ENCODE measurements at places on chromosomes 7 and 10. TPM values are rescaled to one million over a fixed set of nuclear protein-coding genes. Genes with fewer than 3 reads are reported as not detected.

DNA sequence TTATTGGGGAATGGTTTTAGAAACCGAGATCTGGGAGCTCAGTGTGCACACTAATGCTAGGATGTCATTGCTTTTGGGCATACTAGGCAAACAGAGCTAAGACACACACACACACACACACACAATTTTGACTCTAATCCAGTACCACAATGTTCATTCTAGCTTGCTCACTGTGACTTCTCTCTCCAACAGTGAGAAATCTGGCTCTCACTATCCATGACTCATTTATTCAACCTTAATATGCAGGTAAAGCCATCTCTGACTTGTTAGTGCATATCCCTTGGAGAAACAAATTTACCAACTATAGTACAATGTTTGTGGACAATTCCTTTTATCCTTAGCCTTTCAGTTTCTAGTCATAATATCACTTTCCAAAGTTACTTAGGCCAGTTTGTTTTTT, 5.9 kb upstream of the BMS1 start:
- DNase-seq: no peak

DNA sequence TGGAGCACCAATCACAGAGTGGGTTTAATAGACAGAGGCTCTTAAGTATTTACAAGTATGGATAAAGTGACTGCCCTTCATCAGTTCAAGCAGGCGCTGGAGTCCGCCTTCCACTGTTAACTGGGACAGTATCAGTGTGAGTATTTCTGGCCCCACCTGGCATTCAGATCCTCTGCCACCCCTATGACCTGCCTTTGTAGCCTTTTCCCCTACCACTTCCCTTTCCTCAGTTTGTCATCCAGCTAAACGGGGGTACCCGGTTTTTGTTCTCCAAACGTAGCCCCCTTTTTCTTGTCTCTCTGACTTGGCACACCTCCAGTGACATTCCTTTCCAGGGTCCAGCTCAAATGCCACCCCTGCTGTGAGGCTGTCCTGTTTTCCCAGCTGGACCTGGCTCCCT, 134.4 kb downstream of the SNX10 start:
- DNase-seq: no peak

GRCh38 chr7:30177965-30178364, 43.2 kb downstream of the MTURN start:
- DNase-seq: no peak

DNA sequence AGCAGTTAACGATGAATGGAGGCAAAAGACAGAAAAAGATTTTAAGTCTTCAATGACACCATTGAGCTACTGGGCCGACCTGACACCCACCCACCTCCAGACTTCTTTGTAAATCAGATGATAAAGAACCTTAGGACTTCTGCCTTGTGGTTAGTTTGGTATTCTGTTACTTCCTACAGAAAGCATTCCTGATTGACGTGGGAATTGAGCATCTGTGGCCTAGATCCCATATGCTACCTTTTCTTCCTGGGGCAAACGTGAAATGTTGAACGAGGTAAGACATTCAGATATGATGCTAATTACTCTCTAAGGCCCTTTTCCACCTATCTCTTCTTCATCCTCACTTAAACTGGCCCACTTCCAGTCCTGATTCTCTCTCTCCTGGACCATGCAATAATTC, 10.2 kb downstream of the PRLHR start:
- no peak for DNase-seq

DNA sequence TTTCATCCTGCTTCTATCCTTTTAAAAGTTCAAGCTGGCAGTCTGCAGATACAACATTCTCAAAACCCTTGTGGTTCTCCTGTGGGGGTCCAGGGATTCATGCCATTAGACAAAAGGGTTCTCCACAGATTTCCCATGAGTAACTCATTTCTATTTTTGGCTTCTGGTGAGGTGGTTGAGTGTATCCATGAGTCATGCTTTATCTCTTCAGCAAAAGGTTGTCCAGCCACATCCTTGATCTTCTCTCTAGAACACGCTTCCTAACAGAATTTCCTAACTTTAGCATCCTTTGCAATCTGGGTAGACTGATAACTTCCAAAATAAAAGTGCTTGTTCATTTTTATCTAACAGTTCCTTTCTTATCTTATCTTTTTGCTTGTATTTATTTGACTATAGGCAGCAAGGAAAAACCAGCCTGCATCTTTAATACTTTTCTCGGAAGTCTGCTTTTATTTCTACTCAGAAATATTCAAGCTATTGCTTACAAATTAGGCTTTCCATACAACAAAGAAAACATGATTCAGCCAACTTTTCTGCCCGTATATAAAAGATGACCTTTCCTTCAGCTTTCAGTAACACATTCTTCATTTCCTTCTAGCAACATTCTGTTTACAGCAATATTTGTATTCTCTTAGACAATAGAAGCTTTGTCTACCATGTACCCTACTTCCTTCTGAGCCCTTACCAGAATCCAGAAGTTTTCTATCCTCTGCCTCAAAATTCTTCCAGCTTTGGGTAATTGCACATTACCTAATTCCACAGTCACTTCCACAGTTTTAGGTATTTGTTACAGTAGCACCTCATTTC, 79.3 kb upstream of the IL6 start:
- no peak for DNase-seq

DNA sequence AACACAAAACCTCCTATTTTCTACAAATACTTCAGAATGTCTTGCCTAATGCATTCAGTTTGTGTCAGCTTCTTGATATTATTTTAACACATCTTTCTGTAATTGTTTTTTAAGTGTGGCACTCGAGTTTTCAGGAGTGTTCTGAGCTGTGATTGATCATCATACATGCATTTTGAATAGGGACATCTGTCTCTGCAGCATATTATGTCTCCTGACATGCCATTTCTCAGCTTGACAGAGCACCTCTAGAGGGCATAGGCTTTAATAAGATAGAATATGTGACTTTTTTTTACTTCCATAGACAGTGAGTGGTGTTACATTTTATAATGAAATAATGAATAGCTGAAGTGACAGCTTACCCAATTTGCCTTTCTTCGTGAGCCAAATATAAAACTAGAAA, 219.2 kb upstream of the HDAC9 start:
- DNase-seq: no peak

GRCh38 chr7:34111031-34111430, 205.7 kb downstream of the BMPER start:
- DNase-seq: no peak

- no peak for DNase-seq
Measured at GRCh38 chr7:119783799-119784198, 489.2 kb upstream of the KCND2 start.

GRCh38 chr10:119538632-119539358, 3.7 kb downstream of the RGS10 start:
- no peak for DNase-seq

DNA sequence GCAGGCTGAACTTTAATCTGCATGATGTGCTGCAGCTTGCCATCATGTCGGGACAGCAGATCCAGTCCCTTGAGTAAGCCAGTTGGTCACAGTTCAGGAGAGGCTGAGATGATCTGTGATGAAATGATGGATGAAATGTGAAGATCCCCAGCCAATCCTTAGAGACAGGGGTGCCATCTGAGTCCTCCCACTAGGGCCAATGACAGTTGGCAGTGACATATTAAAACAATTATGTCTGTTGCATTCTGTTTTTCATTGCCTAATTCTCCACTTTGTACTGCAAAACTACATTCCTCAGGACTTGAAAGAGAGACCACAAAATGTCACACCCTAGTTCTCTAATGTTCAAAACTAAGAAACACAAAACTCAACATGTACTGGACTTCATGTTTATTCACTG, 66.3 kb upstream of the CAV2 start:
- no peak for DNase-seq

GRCh38 chr7:20520530-20520929, 94.9 kb upstream of the ABCB5 start:
- DNase-seq: no peak

DNA sequence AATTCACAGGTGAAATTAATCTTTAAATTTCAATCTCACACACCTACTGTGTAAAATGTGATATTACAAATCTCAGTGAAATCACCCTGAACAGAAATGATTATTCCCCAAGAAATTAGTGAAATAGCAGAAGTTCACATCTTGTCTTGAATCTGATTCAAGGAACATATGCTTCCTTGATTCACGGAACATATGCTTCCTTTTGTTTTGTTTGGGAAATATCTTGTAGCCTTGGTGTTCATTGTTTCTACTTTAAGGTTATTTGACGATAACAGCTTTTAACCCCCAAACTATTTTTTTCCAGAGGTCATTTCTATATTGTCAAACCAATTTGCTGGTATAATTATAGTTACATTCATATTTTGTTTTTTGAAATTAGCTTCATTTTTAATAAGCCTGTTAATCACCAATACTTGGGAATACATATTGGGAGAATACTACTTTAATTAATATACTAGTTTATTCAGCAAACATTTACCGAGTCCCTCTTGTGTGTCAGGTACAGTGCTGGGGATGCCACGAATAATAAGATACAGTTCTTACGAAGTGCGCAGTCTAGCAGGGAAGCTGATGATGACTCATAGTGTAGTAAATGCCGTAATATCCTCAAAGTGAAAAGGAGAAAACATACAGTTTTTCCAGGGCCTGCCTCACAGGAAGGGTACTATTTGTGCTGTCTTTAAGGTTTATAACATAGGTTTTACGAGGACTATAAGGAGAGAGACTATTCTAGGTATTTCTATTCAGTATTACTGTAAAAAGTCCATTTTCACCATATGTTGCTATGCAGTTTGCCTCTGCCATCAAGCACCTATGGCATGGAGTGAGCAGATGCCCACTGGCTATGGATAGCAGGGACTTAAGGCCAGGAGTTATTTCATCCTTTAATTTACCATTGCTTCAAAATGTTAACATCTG, 32.5 kb downstream of the PRKAR2B start:
- no peak for DNase-seq

DNA sequence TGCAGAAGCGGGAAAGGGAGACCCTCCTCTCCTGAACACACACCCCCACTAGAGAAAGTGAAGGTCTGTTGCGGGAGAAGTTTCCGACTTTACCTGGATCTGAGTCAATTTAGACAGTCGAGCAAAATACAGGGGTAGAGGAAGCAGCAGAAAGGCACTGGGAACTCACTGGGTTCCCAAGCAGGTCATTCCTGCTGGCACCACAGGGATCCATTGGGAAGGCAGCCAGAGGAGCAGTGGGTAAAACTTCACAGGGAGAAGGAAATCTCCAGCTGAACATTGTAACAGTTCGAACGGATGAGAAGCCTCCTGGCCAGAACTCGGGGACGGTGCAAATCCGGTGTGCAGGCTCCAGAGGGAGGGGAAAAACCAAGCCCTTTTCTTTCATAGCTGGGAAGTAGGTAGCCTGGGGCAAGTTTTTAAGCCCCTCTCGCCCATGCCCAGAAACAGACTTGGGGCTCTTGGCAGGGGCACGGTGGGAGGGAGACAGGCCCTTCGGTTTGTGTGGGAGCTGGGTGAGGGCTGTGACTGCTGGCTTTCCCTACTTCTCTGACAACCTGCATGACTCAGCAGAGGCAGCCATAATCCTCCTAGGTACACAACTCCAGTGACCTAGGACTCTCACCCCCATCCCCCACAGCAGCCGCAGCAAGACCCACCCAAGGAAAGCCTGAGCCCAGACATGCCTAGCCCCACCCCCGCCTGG, 51.9 kb downstream of the DDC start:
- no peak for DNase-seq

DNA sequence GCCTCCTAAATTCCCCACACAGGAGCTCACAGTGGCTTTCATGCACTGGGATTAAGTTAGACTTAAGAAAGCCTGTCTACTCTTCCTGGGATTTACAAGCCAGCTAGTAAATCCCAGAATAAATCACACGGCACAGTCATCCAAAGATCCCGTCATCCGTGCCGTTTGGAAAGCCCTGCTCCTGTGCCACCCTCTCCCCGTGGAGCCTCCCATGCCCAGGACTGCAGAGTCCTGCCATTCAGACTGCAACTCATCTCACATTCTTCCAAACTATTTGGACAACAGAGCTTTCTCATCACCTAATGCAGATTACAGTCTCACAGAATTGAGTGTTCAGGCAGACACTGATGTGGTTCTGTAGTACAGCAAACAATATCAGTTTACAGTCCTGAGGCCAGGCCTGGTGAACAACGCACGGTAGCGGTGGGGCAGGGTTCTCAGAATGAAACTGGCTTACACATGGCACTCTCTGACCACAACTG, 166.5 kb downstream of the EGFR start:
- no peak for DNase-seq

- no peak for DNase-seq
Measured at GRCh38 chr10:49174261-49174925, 13.8 kb downstream of the TMEM273 start.

DNA sequence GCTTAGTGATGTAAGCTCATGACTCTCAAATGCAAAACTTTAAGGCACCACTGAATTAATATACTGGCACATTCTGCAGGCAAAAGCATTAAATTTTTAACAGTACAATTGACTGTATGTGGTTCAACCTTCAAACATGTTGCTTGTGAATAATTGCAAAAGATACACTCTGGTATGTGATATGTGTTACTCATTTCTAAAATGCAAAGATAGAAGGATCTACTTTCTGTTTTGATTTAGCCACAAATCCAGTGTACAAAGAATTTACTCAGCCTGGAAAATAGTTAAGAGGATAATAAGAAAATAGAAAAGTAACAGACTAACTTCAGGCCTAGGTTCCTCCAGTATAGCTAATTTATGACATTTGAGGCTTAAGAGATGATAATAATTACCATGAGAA, 66.6 kb upstream of the NOBOX start:
- DNase-seq: no peak

GRCh38 chr7:92794391-92794790, 42.0 kb downstream of the CDK6 start:
- DNase-seq: no peak

DNA sequence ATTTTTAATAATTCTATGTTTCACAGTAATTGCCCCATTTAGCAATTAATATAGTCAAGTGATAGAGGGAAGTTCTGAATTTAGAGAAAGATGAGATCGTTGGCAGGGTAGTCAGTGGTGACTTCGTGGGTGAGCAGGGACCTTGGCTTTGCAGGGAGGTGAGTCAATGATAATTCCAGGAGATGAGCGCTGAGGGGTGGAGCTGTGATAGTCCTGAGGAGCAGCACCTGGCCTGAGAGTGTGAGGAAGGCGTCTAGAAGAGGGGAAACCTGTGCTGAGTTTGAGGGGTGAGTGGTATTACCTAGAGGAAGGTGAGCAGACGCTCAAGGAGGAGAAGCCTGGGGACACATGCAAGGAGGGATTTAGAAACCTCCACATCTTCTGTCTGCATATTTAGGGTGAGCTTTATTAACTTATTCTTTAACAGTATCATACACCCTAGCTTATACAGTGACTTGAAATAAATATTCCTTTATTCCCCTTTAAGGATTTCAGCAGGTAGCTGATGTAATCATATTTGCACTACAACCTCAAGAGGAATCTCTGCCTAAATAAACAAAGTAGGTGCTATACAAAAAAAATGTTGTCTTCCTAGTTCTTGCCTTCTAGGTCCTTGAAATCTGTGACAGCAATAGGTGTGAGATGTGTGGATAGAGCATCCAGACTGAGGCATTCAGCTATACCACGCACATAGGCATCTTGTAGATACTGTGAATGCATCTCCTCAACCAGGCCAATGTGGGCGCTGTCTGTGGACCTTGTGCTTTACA, 2.1 kb upstream of the TRIL start:
- DNase-seq: no peak

- no peak for DNase-seq
Measured at GRCh38 chr7:146956321-146956720, 839.7 kb downstream of the CNTNAP2 start.

GRCh38 chr10:60312818-60313588, 76.7 kb downstream of the ANK3 start:
- DNase-seq: no peak

The GPNMB gene
- 5.3 TPM for total RNA-seq

The PRPS1L1 gene
- not detected for total RNA-seq

The STEAP1B gene
- total RNA-seq: 1.1 TPM

The ENTPD1 gene
- total RNA-seq: 9.4 TPM

The TECTB gene
- total RNA-seq: 0.16 TPM

The FBXO24 gene
- total RNA-seq: 0.16 TPM

The FOXK1 gene
- total RNA-seq: 19.8 TPM

The CCL24 gene
- total RNA-seq: not detected

The HOXA1 gene
- not detected for total RNA-seq
